ENCODE measurements at places on chromosomes 6 and 20.

- no peak for DNase-seq
Observed at GRCh38 chr6:77415706-77416105, 47.6 kb downstream of the HTR1B start.

DNA sequence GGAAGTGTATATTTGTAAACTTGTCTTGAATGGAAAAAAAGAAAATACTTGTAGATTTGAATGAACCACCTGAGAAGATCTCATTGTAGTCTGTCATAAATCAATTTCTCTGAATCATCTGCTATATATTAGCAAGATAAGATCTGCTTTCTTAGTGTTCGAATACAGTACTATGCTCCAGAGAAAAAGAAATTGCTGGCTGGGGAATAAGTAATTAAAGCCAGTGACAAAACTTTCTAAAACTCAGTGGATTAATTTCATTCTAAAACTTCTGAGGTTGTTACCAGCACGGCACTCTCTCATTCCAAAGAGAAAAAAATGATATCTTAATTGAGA, 22.4 kb upstream of the MROH8 start:
- DNase-seq = no peak

DNA sequence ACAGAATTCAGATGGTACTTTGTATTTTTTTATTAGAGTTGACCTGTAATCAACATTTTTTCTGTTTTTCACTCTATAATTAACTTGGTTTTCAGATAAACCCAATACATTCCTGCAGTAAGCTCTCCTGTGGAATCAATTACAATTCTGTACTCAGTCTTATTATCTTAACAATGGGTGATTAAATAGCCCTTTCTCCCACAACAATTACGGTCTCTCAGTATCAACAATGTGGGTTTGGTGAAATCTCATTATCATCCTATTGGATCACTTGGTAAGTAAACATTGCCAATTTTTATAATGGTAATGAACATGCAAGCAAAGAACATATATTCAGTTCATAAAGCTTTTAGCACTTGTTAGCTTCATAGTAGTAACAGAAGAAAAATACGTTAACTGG, 438.9 kb upstream of the EPHA7 start:
- no peak for DNase-seq

GRCh38 chr6:128528241-128528640, 7.8 kb upstream of the PTPRK start:
- no peak for DNase-seq

GRCh38 chr6:108689272-108690161, 128.8 kb downstream of the FOXO3 start:
- DNase-seq = peak; percentile 32

DNA sequence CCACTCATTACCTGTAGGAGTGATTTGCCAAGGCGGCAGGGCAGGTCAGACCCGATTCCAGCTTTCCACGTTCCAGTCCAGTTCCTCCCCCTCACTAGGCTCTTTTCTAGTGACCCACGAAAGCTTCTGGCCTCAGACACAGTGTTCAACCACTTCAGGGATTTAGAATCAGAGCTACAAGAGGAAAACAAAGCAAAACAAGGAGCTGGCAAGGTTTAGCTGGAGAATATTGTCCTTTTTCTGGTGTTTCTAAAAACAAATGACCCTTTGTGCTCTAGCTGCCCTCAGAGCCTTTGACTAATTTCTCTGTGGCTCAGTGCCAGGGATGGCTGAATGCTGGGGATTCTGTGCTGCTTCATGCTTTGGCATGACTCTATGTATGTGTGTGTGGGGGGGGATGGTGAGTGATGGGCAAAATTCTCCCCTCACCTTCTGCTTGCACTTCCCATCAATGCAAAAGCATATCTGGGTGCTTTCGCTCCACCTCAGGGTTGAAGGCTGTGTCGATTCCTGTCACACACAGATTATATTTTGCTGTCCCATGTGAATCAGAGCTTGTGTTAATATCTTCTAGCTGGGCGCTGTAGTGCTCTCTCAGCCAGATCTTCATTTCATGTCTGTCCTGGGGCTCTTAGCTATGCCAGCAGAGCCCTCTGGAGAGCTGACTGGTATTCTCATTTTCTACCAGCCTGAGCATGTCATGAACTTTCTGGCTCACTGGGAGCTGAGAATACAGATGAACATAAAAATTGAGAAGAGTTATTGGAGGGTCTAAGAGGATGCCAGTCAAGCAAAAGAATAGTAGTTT, 19.3 kb upstream of the NEDD9 start:
- no peak for DNase-seq

DNA sequence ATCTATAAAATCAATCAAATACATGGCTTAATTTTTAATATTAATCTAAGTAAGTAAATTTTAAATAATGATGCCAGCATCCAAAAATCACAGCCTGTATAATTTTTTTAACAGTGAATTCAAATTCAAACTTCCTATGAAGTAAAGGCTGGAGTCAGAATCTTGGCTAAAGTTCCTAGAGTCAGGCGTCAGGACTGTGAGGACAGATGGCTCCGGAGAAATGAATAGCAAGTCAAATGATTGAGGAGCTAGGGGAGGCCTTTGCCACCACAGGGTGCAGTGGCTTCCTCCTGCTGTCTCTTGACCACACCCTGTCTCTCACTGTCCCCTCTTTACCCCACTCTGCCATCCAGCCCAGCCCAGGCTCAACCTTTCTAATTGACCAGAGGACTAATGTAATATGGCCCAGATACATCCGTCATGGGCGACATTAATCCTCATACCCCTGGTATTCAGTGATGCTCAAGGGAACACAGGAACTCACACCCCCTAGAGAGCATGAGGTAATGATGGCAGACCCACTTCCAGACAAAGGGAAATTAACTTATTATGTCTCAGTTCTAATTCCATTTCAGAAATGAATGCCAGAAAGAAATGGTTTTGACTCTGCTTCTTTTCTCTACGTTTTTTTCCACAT, 53.4 kb downstream of the OPRM1 start:
- DNase-seq = no peak

GRCh38 chr6:44096612-44097011, 30.6 kb downstream of the MRPL14 start:
- peak; percentile 71 for DNase-seq

GRCh38 chr20:33309631-33310030, 26.6 kb downstream of the BPIFB1 start:
- DNase-seq = no peak

GRCh38 chr6:73129653-73130443, 95.4 kb downstream of the KHDC1L start:
- peak; percentile 71 for DNase-seq

GRCh38 chr6:119587537-119587936, 238.0 kb upstream of the MAN1A1 start:
- DNase-seq = peak; percentile 1

- DNase-seq = no peak
Observed at GRCh38 chr20:51034988-51035656, 12.2 kb upstream of the KCNG1 start.

- no peak for DNase-seq
Observed at GRCh38 chr20:32127347-32127746, 17.8 kb downstream of the TM9SF4 start.

DNA sequence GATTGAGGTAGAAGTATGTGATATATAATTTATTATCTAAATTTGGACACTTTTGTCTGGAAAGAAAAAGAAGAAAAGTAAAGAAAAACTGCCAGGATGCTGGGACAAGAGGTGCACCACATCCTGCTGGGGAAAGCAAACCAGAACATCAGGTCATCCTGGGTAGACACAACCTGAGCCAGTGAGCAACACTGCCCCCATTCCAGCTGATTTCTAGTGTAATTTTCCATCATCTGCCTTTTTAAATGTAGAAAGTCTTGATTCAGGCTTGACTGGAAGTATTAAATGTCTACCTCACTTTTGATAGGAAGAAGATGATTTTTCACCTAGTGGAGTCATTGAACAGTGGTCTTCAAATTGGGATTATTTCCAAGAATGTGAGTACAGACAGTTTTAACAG, 1164.5 kb upstream of the CITED2 start:
- no peak for DNase-seq
